ENCODE measurements at places on chromosomes 13 and 19. TPM values are rescaled to one million over a fixed set of nuclear protein-coding genes. Genes with fewer than 3 reads are reported as not detected.

DNA sequence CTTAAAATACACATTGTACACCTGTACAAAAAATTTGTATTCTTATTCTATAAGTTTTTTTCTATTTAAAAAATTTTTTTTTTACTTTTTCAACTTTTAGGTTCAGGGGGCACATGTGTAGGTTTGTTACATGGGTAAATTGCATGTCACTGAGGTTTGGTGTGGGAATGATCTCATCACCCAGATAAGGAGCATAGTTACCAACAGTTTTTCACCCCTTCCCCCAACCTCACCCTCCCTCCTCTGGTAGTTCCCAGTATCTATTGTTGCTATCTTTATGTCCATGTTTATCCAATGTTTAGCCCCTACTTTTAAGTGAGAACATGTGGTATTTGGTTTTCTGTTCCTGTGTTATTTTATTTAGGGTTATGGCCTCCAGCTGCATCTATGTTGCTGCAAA is 89.9 kb downstream of the CDK8 start:
- no peaks in the 10 kb centered on the region for H3K27me3 ChIP-seq
- no peak overlapping the region for H3K27ac ChIP-seq
- peaks cover 1% of the 10 kb centered on the region for H3K4me1 ChIP-seq
- peaks cover 2% of the 10 kb centered on the region for H3K36me3 ChIP-seq
- no peak for DNase-seq

PRR22 gene
- 5.9 TPM for total RNA-seq

GRCh38 chr13:35994131-35994966 is 136.8 kb downstream of the DCLK1 start:
- no peak for DNase-seq
- H3K36me3 ChIP-seq: no peaks in the 10 kb centered on the region
- H3K4me3 ChIP-seq: no peak overlapping the region
- peaks cover 2% of the 10 kb centered on the region for H3K4me1 ChIP-seq
- no peak overlapping the region for H3K27ac ChIP-seq
- H3K27me3 ChIP-seq: peaks cover 4% of the 10 kb centered on the region

GRCh38 chr19:38081547-38082255 is 142.3 kb downstream of the DPF1 start:
- no peak overlapping the region for H3K27ac ChIP-seq
- no peaks in the 10 kb centered on the region for H3K27me3 ChIP-seq
- peaks cover 14% of the 10 kb centered on the region for H3K36me3 ChIP-seq
- DNase-seq: no peak

FAM216B gene
- total RNA-seq: not detected

SMIM17 gene
- total RNA-seq: 0.72 TPM
